ENCODE measurements at places on chromosomes 4 and X.

- DNase-seq = no peak
Observed at GRCh38 chrX:133364865-133365264, 50.4 kb downstream of the GPC4 start.

DNA sequence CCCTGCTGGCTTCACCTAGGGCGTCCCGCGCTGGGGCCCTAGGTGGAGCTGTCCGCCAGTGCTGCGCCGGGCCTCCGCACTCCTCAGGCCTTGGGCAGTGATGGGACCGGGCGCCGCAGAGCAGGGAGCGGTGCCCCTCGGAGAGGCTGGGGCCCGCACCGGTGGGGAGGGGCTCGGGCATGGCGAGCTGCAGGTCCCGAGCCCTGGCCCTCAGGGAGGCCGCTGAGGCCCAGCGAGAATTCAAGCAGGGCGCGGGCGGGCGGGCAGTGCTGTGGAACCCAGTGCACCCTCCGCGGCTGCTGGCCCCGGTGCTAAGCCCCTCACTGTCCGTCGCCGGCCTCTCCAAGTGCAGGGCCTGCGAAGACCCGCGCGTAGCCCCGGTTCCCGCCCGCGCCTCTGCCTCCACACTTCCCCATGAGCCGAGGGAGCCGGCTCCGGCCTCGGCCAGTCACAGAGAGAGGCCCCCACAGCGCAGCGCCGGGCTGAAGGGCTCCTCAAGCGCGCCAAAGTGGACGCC lies 565.1 kb upstream of the NDST4 start:
- DNase-seq = no peak

- no peak for DNase-seq
Observed at GRCh38 chrX:97402903-97403302, 519.2 kb downstream of the RPA4 start.

DNA sequence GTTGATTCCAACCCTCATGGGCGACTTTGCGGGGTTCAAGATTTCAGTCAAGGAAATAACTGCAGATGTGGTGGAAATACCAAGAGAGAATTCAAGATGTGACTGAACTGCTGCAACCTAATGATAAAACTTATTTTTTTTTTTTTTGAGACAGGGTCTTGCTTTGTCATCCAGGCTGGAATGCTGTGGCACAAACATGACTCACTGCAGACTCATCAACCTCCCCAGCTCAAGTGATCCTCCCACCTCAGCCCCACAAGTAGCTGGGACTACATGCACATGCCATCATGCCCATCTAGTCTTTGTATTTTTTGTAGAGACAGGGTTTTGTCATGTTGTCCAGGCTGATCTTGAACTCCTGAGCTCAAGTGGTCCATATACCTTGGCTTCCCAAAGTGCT lies 19.5 kb upstream of the WDFY3 start:
- no peak for DNase-seq

DNA sequence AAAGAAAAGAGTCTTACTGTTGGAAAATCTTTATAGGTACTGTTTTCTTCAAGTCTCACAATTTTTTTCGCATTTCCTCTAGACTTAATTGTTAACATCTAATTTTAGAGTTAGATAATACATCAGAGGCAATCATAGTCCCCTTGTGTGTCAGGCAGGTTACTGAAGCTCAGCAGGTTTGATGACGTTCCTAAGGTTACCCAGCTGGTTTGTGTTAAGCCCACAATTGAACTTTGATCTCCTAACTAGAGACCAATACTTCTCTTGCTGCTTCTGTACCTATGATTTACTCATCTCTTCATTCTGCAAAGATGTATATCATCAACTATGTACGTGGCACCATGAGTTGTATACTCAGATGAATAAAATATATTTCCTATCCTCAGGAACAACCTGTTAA lies 131.6 kb upstream of the STIM2 start:
- DNase-seq = no peak

Measured in CD4-positive, alpha-beta T cell treated with Interleukin-10 for 1 hour (primary cell).